A549 treated with AZD2906 at 1 μM for 4 hours (cell line): ENCODE measurements at places on chromosomes 4 and X. TPM values are rescaled to one million over a fixed set of nuclear protein-coding genes. Genes with fewer than 3 reads are reported as not detected.

Gene GATA1
- not detected in 5 replicates for total RNA-seq

Gene ARHGEF9
- 4.1 to 5.2 TPM (median 4.7 TPM) in 5 replicates for total RNA-seq

Gene SPARCL1
- not detected in 5 replicates for total RNA-seq

Gene MCTS1
- 87.5 to 96.6 TPM (median 89.5 TPM) in 5 replicates for total RNA-seq

Gene IBSP
- not detected in 5 replicates for total RNA-seq

Gene PCDH11X
- 0.01 TPM in 1 of 5 replicates, not detected in the others for total RNA-seq

Gene NPY5R
- 0.06 TPM in 1 of 5 replicates, not detected in the others for total RNA-seq

Gene PLP1
- 0.05 TPM in 1 of 5 replicates, not detected in the others for total RNA-seq

Gene TLR8
- total RNA-seq: not detected in 5 replicates

Gene AKAP14
- 0.08 TPM in 1 of 5 replicates, not detected in the others for total RNA-seq
